Coronary artery (tissue), 2 donors: ENCODE measurements at places on chromosomes 11 and 22.

DNA sequence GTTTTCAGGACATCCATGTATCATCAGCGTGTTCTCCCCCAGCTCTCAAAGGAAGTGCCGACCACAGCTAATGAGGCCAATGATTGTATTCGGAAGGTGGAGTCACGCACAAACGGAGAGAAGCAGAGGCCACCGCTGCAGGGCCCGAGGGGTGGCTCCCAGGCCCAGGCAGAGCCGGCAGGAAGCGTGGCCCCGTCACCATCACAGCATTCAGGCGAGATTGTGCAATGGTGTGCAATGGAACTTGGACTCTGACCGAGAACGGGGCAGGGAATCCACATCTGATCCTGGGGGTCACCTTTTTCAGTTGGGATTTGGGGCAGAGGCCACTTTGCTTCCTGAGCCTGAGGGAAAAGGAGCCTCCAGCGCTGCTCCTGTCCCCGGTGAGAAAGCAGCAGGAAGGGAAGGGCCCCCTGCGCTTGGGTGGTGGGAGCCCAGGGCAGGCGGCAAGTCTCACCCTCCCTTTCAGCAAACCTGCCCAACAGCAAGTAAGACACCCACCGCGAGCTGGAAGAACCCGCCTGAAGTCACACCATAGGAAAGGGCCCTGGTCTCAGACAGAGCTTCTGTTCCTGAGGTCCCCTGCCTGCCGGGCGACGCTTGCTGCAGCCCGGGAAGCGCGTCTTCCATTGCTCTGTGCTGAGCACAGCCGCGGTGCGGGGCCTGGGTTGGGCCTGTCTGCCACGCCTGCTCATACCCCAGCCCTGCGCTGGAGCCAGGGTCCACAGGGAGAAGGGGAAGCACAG lies 1430.7 kb downstream of the BRD1 start:
- no peak for DNase-seq

DNA sequence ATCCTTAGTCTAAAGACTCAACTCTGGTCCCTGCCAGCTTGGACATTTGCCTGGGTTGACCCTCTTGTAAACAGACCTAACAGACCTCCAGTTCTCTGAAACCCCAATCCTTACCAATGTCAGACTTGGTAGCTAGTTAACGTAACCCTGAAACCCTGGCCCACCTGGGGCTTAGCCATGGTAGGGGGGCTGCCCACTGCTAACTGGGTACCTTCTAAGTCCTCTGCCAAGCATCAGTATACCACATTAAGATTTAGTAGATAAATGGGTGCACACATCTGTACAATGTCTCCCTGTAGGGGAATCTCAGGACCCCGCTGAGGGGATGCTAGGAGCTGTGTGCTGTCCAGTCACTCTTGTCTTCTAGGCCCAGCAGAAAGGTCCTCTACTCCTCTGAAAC lies 29.9 kb upstream of the TH start:
- no peak for DNase-seq

- DNase-seq: no peak
Measured at GRCh38 chr11:134449713-134450112, 37.7 kb upstream of the B3GAT1 start.

GRCh38 chr11:26331911-26332571 lies at the start of gene ANO3:
Gene ANO3 (plus strand): TSS chr11:26332130. CDS start chr11:26332276, 146 bp downstream.
- no peak for DNase-seq

- no peak for DNase-seq
Measured at GRCh38 chr11:96393753-96394348, 4.0 kb downstream of the JRKL start.

DNA sequence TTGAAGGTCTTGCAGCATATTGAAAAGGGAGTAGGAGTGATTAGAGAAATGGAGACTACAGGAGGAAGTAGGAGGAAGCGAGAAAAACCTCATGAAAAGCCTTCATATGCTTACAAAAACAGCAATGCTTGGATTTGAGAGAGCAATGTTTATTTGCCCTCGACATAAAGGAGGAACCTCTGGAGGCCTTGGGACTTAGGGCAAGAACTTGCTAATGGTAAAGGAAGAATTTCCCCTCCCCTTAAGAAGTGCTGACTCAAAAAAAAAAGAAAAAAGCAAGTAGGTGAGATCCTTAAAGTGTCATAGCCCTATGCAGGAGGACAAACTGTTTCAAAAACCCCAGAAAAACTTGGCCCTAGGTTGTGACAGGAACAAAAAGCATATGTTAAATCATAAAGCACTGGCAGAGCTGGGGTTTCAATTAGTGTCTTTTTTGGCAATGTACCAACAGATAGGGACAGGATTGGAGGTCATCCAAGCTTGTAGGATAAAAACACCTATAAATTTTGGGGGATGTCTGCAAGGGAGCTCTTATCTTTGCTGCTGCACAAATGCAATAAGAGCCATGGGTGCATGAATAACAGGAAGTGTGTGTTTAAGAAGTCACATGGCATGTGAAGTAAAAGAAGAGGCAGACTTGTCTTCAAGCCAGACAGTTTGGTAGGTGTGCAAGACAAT lies 4.9 kb downstream of the GLYAT start:
- DNase-seq: no peak

DNA sequence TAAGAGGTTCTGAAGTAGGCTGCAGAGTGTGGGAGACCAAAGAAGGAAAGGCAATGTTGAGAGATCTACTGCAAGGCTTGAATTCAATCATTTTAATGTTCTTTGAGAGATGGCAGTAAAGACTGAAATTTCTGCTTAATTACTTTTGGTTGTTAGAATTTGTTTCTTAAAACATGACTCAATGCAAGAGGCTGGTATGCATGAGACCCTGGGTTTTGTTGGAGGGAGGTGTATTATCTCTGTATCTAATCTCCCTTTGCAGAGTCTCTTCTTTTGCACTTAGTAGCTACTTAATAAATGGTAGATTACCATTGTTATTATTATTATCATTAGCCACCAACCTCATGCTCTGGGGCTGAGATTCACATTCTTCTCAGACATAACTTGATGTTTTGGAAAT lies 87.4 kb upstream of the DRD2 start:
- DNase-seq: no peak

DNA sequence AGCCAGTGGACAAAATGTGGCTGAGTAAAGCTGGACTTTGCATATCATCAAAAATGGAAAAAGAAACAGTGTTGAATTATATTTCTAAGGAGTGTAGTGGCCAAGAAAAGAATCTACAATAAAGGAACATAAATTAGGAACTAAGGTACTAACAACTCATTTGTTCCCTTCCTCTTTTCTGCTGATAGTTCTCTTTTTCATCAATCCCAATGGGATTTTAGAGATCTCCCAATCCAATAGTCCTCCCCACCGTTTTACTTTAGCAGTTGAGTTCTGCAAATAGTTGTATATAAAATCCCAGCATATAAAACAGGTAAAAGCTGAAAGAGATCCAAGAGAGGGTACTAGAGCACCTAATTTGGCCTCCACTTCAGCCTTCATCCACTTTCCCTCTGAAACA lies 2.0 kb downstream of the PRCP start:
- no peak for DNase-seq

- DNase-seq: no peak
Measured at GRCh38 chr11:131354251-131354701, 16.1 kb upstream of the NTM start.

DNA sequence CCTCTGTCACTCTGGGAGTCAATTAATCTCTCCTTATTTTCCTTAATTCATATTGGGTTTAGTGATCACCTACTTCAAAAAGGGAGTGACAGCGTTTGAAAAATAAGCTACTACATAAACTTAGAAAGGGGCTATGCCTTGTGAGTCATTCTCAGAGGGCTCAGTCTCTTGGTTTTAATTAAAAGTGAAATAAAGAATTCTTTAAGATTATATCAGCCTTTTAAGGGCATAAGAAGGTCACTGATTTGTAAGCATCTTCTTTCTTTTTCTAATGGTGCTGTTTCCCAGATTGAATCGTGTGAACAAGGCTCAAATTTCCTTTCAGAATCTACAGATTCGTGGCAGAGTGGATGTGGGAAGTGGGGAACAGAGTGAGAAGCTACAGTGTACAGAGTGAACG lies 636.2 kb upstream of the CCDC90B start:
- DNase-seq: no peak

DNA sequence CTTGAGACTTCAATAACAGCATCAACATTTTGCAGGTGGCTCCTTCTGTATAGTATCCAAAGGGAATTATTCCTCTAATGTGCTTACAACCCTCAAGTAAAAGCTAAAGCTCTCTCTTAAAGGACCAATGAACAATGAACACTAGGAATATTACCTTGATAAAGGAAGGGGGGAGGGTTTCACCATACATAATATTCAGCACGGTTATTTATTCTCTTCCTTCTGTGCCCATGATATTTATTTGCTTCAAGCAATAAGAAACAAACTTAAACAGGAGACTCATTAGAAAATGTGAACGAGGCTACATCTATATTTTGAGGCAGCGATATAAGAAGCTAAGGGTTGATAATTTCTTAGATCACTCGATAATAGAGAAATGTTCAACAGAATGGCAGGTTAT lies 21.2 kb downstream of the BLID start:
- no peak for DNase-seq
